ENCODE measurements at places on chromosomes 5 and 9.

GRCh38 chr9:91727316-91727861 is 222.6 kb downstream of the ROR2 start:
- peak; percentile 32 for DNase-seq

DNA sequence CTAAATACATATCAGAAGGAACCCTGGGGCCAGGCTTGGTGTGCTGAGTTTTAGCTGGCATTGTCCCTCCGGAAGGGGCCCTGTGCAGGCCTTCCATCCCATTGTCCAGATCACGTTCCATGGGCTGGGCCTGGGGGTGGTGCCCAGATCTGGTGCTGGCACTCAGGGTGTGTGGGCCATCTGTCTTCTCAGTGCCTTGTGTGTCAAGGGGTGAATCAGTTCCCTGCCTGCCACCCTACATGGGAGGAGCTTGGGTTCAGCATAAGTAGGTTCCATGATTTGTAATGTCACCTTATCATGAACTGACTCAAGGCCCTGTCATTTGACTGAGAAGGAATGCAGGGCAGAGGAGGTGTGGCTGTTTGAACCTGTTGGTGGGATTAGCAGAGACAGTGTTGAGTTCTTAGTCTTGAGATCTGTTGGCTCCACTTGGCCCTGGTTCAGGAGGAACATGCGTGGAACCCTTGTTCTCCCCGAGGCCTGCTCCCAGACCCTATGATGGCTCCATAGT is 176.8 kb downstream of the MACROH2A1 start:
- peak; percentile 71 for DNase-seq

DNA sequence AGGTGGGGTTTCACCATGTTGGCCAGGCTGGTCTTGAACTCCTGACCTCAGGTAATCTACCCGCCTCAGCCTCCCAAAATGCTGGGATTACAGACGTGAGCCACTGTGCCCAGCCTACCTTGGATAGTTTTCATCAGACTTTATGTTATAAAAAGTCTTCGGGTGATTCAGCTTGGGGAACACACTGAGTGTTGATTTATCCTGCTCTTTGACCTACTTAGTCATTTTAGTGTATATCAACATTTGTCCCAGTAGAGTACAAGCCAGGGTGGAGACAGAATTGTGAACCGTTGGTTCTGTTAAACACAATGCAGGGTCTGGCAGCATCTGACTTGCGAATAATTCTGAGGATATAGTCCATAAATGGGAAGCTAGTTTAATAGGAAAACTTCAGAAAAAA is 39.7 kb downstream of the NFX1 start:
- DNase-seq, result no peak

GRCh38 chr5:115514220-115514619 is 30.4 kb downstream of the FEM1C start:
- no peak for DNase-seq

DNA sequence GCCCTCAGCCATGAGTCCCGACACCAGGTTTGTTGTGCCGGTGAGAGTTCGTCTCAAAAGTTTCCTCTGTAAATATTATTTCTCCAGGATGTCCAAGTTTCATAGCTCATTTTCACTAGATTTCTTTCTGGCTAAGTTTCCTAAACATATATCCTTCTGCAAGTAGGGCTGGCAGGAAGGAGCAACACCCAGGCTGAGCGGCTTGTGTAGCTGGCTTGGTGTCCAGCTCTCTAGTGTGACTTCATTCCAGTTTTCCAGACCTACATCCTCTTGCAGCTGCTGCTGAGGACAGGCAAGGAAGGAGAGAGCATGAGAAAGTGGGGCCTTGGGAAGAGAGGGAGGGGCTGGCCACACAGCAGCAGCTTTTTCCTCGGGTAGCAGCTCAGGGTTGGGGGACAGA is 80.3 kb downstream of the FGF1 start:
- no peak for DNase-seq

- DNase-seq, result no peak
Measured at GRCh38 chr5:157362982-157363381, 97.0 kb upstream of the NIPAL4 start.

GRCh38 chr9:109001275-109001676 is 12.0 kb downstream of the CTNNAL1 start:
- DNase-seq, result no peak

GRCh38 chr9:19788614-19789271 is at the start of gene SLC24A2:
Gene SLC24A2, minus strand, starts transcription at chr9:19789037.
- DNase-seq, result no peak

DNA sequence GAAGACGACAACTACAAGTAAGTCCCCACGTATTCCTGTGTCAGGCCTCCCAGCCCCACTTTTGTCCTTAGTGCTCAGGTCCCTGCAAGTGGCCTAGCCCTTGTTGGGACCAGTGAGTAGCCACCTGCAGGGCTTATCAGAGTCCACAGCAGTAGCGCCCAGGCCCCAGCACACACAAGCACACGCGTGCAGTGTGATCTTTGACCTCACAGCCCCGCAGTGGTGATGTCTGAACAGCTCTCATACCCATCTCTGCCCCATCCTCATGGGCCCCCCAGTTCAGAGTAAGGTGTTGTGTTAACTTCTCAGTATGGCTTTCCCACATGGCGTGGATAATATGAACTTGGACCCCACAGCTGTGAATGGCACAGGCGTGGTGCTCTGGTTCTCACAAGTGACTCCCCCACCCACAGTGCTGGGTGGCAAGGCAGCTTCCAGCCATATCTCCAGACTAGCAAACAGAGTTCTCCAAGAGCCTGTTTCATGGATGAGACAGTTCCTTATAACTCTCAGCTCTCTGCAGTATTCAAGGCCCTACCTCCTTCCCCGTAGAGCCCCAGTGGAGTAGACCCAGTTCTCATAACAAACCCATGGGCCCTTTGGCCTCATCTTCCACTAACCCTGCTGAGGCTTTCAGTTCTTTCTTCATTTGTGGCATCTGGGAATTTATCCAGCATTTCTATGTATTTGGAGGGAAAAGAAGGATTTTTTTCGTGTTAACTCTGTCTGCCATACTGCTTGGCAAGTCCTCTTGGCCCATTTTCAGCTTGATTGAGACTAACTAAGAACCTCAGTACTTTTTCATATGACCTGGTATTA is 46.5 kb upstream of the ANGPTL2 start:
- no peak for DNase-seq

DNA sequence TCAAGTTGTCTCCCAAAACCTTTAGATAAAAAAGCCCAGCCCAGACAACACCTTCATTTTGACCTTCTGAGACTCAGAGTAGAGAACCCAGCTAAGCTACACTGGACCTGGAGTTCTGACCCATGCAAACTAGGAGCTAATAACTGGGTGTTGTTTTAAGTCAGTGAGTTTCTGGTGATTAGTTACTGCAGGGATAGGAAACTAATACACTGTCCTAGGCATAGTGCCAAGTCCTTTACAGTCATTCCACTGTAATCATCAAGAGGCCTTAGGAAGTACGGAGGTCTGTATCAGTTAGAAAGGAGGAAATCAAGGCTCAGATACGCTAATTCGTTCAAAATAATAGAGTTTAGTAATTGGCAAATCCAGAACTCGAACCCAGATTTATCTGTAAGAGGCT is 197.9 kb downstream of the KCTD16 start:
- no peak for DNase-seq
